ENCODE measurements at places on chromosomes 4 and X.

DNA sequence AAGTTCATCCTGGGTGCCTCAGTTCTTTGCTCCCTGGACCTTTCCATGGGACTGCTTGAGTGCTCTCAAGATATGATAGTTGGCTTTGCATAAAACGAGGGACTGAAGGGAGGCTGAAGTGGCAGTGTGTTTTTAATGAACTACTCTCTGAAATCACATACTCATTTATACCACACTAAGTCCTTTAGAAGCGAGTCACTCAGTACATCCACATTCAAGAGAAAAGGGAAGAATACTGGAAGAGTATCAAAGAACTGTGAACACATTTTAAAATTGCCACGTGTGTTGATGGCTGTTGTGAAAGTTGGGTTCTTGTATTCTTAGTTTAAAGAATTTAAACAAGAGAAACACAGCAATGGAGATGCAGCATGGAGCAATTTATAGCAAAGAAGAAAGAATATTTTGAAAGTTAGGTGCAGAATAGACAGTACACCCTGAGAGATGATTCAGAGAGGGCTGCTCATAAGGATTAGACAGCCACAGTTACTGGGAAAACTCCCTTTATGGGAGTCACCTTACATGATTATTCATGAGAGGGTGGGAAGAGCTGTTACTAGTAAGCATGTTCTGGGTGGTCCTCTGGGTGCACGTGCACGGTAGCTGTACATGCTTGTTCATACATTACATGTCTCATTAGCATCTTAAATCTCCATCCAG lies 380.7 kb downstream of the ADGRL3 start:
- no peak for DNase-seq

- DNase-seq: no peak
These were observed 813.0 kb downstream of the TRAM1L1 start for GRCh38 chr4:116272336-116272735.

DNA sequence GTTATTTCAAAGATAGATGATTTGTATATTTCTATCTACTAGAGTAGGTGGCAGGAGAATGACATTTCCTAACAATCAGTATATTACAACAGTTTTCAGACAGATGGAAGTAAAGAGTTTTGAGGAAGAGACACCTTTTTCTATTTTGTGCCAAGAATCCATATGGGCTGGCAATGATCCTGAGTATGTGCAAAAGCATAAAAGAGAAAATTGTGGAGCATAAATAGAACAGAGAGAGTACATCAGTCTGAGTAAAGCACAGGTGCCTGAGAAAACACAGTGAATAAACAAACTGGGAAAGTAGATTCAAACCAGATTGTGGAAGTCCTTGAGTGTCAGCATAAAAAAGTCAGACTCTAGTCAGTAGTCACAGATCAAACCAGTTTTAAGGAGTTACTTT lies 96.8 kb upstream of the WDR44 start:
- DNase-seq: no peak

DNA sequence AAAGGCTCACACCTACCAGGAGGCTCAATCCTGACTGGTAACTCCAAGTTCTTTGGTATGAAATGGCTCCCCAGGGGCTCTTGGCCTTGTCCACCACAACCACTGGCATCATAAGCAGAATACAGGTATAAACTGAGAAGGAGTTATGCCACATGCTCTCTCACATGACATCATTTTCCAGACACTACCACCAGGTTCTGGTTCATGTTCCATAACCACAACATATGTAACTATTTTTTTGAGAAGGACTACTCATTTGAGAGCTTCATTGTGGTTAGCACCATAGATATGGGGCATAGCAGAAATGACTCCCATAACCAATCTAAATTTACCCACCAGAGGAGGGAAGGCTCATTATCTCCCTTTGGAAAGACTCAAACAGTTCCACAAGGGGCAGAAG lies 19.6 kb downstream of the PRDM5 start:
- no peak for DNase-seq

DNA sequence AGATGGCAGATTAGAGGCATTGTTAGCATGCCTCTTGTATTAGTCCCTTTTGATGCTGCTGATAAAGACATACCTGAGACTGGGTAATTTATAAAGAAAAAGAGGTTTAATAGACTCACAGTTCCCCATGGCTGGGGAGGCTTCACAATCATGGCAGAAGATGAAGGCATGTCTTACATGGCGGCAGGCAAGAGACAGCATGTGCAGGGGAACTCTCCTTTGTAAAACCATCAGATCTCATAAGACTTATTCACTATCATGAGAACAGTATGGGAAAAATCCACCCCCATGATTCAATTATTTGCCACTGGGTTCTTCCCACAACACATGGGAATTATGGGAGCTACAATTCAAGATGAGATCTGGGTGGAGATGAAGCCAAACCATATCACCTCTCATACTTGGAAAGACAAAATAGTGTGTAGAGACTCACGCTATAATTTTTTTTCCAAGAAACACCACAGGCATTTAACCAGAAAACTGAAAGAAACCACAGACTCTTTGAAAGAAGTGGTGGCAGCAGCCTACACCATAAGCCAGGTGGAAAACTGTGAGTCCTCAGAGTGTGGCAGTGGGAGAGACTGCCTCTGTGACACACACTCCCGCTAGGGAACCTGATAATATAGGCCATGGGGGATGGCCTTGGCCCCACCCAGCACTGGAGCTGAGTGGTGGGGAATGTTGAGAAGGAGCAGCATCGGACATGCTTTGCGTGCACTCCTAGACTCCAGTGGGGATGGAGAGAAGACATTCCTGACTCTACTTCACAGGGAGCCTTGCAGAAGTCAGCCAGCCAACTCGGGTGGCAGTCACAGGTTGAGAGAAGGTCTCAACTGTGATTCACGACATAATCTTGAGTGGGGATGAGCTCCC lies 51.5 kb downstream of the SLC2A9 start:
- no peak for DNase-seq

- no peak for DNase-seq
These were observed 79.5 kb downstream of the SPRY1 start for GRCh38 chr4:123476089-123476488.

Data from CD4-positive, alpha-beta T cell treated with Interferon gamma for 1 hour (primary cell).